ENCODE measurements at places on chromosomes 1 and 21.
A peak's percentile ranks its signal among the peaks of the same experiment; 100 is the strongest.

- DNase-seq, result no peak
Observed at GRCh38 chr1:15708486-15709137, 24.5 kb downstream of the PLEKHM2 start.

GRCh38 chr21:29078869-29079767 is 5.7 kb upstream of the CCT8 start:
- DNase-seq, result no peak

DNA sequence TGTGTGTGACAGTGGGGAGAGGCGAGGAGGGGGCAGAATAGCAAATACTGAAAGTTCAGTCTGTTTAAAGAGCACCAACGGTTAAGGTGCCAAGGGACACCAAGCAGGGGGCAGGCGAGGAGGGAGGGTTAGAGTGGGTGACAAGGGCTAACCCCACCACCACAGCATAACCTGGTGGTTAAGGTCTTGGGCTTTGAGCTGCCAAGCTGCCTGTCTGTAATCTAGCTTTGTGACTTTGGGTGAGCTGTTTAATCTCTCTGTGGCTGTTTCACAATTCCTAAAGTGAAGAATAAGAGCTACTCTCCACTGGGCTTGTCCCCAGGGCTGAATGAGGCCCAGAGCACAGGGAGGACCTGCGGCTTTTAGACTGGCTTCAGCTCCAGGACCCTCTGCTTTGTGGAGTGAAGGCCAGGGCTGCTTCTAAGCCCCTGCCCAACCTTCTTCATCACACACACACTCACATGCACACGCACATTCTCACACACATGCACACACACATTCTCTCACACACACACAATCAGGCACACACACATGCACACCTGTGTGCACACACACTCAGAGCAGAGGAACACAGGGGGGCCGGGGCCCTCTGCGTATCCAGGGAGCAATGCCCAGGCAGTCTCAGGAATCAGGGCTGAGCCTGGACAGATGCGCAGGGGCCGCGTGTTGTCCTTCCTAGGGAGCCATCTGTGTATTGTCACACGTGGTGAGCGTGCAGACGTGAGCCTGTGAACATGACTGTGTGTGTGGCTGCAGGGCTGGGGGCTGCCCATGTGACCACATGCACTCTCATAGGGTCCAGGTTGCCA is 101.6 kb upstream of the TARDBP start:
- no peak for DNase-seq

DNA sequence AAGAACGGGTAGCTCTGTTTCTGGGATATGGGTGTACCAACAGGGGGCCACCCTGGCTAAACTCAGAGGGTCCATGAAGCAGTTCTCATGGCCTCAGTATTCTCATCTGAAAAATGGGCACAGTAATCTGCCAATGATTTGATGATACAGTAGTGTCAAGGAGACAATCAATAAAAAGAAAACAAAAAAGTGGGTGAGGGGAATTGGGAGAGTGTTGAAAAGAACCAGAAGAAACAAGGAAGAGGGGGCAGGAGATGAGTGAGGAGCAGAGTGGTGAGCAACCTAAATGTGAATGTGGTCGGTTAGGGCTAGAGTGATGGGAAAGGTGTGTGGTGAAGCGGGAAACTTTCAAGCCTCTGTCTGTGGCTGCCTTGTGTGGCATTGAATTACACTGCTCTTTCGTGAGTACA is 2.0 kb downstream of the SLAMF7 start:
- DNase-seq, result no peak

- DNase-seq, result no peak
Observed at GRCh38 chr1:80882553-80882952, 918.2 kb upstream of the ADGRL2 start.

- DNase-seq, result no peak
Observed at GRCh38 chr1:212155219-212155618, 119.7 kb downstream of the DTL start.

GRCh38 chr1:234840843-234841242 is 230.9 kb upstream of the IRF2BP2 start:
- no peak for DNase-seq

GRCh38 chr1:235073331-235073967 is 55.2 kb downstream of the TOMM20 start:
- DNase-seq, result no peak

GRCh38 chr1:205396967-205397616 is 24.8 kb downstream of the LEMD1 start:
- peak; percentile 47 for DNase-seq

GRCh38 chr1:37189111-37189510 is 154.8 kb upstream of the GRIK3 start:
- DNase-seq, result no peak

GRCh38 chr1:39684313-39684664 is 6.9 kb downstream of the HPCAL4 start:
- no peak for DNase-seq

DNA sequence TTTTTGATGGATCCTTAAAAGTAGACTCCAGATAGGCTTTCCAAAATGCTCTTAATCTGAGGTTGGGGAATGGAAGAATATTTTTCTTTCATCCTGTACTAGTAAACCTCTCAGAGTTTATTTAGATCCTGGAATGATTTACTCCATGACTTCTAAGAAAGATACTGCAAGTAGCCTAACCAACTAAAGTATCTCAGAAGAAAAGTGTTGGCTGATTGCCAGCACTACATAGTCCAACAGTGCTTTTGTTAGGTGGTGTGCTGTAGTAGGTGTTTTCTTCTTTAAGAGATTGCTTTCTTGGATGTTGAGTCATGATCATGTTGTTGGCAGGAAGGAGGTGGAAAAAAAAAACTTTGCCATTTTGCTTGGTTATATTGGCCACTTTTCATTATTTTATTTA is 119.8 kb downstream of the OSBPL9 start:
- DNase-seq, result no peak

GRCh38 chr1:164914208-164914607 is 355.2 kb downstream of the PBX1 start:
- no peak for DNase-seq

DNA sequence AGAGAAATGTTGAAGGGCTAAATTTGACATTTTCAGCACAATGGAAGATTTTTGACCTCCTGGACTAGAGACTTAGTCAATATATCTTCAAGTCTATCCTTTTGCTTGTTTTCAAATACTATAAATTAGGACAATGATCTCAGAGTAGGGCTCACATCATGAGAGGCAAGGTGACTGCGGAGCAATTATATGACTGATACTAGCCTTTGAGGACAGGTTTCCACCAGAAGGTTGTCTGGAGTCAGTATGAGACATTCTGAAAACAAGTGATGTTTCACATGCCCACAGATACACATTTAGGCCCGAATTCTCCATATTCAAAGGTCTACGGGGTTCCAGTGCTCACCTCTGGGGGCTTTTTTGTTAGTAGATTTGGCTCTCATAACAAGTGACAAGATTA is 142.3 kb upstream of the SAMSN1 start:
- DNase-seq, result no peak

- peak; percentile 73 for DNase-seq
Observed at GRCh38 chr1:21232044-21232443, 55.3 kb upstream of the EIF4G3 start.

DNA sequence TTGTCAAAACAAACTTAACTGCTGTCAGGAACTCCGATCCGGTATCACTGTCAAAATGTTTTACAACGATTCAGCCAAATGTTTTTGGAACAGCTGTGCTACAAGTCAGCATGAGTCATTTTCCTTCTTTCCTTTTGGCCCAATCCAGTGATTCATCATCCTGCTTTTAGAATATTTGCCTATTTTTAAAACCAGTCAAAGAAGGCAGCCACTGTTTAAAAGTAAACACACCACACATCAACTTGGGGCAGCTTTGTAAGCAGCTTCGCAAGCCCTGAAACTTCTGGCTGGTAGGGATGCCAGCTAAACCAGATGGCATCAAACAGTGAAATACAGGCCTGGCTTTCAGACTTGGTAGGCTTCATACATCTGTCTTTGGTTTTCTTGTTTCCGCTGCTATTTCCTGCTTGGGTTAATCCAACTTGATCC is 14.9 kb downstream of the MAP3K7CL start:
- DNase-seq, result no peak

DNA sequence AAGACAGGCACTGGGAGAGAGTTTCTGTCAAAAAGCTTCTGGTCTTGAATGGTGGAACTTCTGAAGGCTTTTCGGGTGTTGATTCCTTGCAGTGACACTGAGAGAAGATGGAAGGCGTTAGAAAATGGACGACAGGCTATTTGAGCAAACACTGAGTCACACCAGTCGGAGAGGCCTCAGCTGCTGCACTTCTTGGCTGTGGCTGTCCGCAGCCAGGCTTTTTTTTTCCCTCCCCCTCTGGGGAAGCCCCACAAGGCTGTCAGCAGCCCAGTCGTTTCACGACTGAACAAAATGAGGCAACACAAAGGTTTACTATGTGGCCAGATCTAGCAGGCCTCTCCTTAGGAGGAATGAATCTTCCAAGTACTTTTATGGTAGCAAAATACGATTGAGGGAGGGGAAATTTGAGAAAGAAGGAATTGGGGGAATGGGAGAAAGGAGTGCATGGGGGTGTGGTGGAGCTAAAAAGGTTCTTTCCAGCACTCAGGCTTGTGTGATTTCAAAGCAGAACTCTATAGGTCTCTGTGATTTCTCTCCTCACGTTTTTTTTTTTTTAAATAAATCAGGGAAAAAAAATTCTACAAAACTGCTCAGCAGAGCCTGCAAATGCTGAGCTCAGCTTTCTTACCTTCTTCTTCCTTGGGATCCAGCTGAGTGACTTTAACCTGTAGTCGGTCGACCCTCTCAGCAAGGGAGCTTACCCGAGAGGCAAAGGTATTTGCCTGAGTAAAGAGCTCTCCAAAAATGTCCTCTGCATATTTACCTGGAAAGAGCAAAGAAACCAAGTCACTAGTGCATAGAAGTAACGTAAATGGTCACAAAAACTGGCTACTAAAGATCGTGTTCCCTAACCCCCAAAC is 26.1 kb downstream of the GPR3 start:
- DNase-seq, result no peak

- no peak for DNase-seq
Observed at GRCh38 chr1:154590756-154591155, 17.2 kb downstream of the ADAR start.
